ENCODE measurements at places on chromosomes 5 and 9. TPM values are rescaled to one million over a fixed set of nuclear protein-coding genes. Genes with fewer than 3 reads are reported as not detected.

GRCh38 chr5:58453306-58453705 lies 6.6 kb downstream of the PLK2 start:
- H3K27ac ChIP-seq = no peak overlapping the region
- no peak overlapping the region for H3K4me3 ChIP-seq
- no peak for DNase-seq
- H3K4me1 ChIP-seq = no peaks in the 10 kb centered on the region
- no peaks in the 10 kb centered on the region for H3K27me3 ChIP-seq

DNA sequence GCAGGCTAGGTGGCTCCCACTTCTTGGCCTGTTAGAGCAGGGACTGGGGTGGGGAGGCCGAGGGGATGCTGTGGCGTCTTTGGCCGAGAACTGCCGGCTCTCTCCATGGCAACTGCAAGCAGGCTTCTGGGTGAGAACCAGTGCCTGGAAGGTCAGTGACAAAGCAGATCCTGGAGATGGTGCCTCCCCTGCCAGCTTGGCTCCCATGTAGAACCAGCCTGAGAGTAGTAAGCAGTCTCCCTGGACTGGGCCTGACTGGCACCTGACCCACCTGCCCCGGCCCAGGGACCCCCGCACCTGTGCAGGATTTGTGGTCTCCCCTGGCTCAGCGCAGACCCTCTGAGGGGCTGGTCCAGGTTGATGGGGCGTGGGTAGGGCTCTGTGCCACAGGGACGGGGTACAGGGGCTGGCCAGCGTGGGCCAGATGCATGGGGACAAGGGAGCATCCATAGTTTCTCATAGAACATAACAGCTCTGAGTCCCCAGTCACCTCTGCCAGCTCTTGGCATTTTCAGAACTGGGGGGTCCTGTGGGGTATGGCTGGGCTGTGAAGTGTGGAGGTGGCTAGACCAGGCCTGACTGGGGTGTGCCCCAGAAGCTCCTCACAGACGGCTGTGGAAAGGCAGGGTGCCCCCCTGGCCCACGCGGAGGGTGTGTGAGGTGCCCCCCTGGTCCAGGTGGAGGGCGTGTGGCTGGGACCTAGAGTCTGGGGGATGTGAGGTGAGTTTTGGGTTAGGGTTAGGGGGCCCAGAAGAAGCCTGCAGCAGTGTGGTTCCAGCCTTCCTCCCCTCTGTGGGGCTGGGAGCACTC lies 22.2 kb downstream of the CACNA1B start:
- no peak overlapping the region for H3K4me3 ChIP-seq
- H3K27ac ChIP-seq = no peak overlapping the region

- H3K27ac ChIP-seq = no peak overlapping the region
- no peaks in the 10 kb centered on the region for H3K4me1 ChIP-seq
- H3K36me3 ChIP-seq = no peaks in the 10 kb centered on the region
- no peak for DNase-seq
- no peaks in the 10 kb centered on the region for H3K27me3 ChIP-seq
Observed at GRCh38 chr5:34847056-34847455, 8.1 kb downstream of the TTC23L start.

The FOXI1 gene
- total RNA-seq = not detected

DNA sequence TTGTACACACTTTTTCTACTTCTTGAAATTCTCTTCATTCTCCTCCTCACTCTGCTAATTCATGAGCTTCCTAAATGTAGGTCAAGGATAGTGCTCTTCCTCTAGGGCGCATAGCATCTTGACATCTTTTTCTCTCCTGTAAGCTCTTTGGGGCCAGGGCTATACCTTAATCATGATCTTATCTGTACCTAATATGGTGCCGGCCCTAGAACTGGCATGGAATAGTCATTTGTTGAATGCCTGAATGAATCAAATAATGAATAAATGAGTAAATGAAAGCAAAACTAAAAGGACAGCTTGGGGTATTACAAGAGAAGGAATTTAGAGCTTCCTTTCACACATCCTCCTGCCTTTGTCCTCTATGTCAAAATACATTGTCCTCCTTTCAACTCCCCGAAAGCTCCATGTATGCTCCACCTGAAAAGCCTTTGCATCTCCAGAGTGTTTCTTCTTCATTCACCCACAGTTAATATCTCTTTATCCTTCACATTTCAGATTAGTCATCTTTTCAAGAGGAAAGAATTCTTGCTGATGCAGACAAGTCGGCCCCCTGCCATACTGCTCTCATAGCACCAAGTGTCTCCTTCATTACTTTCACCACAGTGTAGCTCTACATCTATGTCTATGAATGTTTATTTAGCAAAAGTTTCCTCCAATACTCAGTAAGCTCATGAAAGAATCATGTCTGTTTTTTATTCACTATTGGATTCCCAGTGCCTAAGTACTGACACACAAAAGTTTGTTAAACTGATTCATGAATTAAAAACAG lies 16.4 kb upstream of the PPP2R2B start:
- H3K36me3 ChIP-seq = no peaks in the 10 kb centered on the region
- no peak for DNase-seq
- no peaks in the 10 kb centered on the region for H3K27me3 ChIP-seq
- H3K4me1 ChIP-seq = no peaks in the 10 kb centered on the region

The GCNT4 gene
- 0.41 TPM for total RNA-seq

The ITGA1 gene
- total RNA-seq = 13.2 TPM

- no peaks in the 10 kb centered on the region for H3K4me1 ChIP-seq
- no peaks in the 10 kb centered on the region for H3K27me3 ChIP-seq
- peaks cover 3% of the 10 kb centered on the region for H3K36me3 ChIP-seq
- H3K4me3 ChIP-seq = no peak overlapping the region
Observed at GRCh38 chr5:34899066-34899465, 16.2 kb downstream of the RAD1 start.

DNA sequence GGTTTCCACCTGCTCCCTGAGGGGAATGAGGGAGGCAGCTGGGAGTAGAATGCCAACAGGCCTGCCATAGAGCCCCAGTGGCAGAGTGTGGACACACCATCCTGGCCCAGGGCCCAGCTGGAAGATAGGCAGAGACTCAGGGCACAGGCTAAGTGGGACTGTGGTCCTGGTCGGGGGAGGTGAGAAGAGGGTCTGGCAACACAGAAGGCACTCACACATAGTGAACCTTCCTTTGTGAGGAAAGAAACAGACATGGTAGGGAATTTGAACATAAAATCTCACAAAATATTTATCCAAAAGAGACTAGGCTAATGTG lies 41.2 kb downstream of the WDR36 start:
- no peaks in the 10 kb centered on the region for H3K27me3 ChIP-seq
- no peaks in the 10 kb centered on the region for H3K4me1 ChIP-seq
- DNase-seq = no peak
- H3K27ac ChIP-seq = no peak overlapping the region
- no peak overlapping the region for H3K4me3 ChIP-seq

DNA sequence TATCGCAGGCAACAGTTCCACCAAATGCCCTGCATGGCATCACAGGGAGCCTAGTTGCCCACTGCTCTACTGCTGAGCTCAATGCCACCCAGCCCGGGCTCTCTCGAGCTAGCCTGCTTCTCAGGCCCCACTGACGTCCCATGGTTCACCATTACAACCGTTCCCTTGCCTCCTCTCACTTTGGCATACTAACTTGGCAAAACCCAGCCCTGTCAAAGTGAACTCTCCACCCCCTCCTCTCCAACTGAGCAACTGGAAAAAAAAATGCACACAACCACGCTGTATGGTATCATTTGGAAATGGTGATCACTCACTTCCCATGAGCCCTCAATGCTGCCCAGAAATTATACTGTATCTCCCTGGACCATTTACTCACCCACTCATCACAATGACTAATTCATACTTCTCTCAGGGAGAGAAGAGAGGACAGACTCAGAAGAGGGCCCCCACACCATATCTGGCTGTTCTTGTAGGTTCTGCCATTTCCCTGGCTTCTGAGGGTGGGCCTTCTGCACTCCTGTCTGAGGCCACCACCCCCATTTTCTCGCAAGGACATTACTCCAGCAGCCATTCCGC lies 51.4 kb upstream of the RARS1 start:
- H3K4me3 ChIP-seq = no peak overlapping the region
- H3K36me3 ChIP-seq = no peaks in the 10 kb centered on the region
- DNase-seq = no peak
- no peak overlapping the region for H3K27ac ChIP-seq

The DPYSL3 gene
- 56.2 TPM for total RNA-seq

DNA sequence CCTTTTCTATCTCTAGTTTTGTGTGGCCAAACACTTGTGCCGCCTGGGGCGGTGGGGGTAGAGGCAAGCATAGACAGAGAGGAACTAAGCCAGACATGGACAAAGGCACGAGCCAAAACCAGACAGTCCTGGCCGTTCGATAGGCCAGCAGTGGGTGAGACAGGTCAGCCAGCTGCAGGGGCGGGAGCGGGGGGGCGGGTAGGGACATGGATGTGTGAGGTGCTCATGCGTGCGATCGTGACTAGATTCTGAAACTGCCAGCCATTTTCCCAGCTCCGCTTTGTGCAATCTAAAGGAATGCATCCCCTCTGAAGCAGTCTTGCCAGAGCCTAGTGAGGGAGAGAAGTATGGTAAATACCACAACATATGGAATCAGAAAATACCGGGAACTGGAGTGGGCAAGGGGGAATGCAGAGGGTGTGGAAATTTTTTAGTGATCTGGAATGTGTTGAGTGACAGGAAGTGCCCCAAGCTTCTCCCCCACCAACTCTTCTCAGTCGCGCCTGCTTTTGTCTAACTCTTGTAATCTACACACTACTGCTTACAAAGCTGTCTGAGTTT lies 111.9 kb downstream of the NR6A1 start:
- DNase-seq = peak; percentile 76
- H3K4me1 ChIP-seq = peaks cover 19% of the 10 kb centered on the region
- peak overlapping the region; percentile 59 for H3K4me3 ChIP-seq
- peak overlapping the region; percentile 74 for H3K27ac ChIP-seq
- no peaks in the 10 kb centered on the region for H3K36me3 ChIP-seq

- H3K27me3 ChIP-seq = no peaks in the 10 kb centered on the region
- H3K27ac ChIP-seq = no peak overlapping the region
- H3K4me3 ChIP-seq = no peak overlapping the region
- peak; percentile 82 for DNase-seq
- H3K36me3 ChIP-seq = no peaks in the 10 kb centered on the region
Observed at GRCh38 chr9:34547960-34548611, 25.3 kb upstream of the ENHO start.

DNA sequence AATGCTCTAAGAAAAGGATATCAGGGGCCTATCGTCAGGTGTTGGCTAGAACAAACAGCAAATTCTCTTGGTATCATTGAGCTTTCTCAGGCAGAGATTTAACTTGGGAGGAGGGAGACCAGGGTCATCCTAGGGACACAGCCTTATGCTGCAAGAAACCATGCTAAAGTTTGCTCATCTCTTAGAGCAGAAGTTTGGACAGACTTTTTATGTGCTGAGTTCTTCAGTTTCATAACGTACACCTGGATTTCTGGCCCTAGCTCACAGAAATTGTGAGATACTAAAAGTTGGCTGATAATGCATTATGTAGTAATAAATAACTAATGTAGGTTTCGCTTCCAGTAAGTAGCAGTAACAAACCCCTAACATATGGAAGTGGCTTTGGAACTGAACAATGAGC lies 1359.8 kb upstream of the CDH9 start:
- no peak for DNase-seq
- H3K4me1 ChIP-seq = no peaks in the 10 kb centered on the region
- no peaks in the 10 kb centered on the region for H3K36me3 ChIP-seq

DNA sequence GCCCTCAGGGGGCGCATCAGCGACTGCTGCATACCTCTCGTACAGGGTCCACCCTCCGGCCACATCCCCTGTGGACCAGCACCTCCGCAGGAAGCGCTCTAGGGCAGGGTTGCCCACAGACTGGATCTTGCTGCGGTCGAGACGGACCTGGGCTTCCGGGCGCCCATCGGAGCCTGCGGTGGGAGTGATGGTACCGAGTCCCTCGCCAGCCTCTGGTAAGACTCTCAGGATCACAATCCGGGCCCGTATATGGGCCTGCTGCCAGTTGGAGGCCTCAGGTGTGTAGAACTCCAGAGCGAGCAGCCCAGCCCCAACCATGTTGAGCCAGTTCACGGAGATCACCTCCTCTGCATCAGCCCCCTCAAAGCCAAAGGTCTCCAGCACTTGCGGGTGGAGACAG lies 323.0 kb downstream of the ANXA1 start:
- H3K36me3 ChIP-seq = no peaks in the 10 kb centered on the region
- H3K27ac ChIP-seq = no peak overlapping the region
- DNase-seq = no peak
- no peak overlapping the region for H3K4me3 ChIP-seq

DNA sequence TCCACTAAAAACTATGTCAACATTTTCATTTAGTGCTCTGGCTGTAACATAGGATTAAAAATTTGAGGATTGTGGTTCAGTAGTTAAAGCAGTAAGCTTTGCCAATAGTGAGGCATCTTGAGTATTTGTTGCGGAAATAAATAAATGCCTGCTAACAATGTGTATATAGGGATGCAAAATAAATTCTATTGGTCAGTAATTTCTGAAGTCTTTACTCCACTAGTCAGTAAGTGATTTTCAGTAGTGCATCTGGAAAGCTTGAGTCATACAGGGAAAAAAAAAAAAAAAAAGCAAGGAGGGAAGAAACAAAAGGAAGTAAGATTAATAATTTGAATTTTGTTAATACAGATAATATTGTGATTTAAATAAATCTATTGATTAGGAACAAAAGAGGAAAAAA lies 21.0 kb downstream of the NIPBL start:
- no peaks in the 10 kb centered on the region for H3K36me3 ChIP-seq
- H3K27me3 ChIP-seq = no peaks in the 10 kb centered on the region
- DNase-seq = no peak
- H3K4me3 ChIP-seq = no peak overlapping the region
- H3K27ac ChIP-seq = no peak overlapping the region
- H3K4me1 ChIP-seq = no peaks in the 10 kb centered on the region

DNA sequence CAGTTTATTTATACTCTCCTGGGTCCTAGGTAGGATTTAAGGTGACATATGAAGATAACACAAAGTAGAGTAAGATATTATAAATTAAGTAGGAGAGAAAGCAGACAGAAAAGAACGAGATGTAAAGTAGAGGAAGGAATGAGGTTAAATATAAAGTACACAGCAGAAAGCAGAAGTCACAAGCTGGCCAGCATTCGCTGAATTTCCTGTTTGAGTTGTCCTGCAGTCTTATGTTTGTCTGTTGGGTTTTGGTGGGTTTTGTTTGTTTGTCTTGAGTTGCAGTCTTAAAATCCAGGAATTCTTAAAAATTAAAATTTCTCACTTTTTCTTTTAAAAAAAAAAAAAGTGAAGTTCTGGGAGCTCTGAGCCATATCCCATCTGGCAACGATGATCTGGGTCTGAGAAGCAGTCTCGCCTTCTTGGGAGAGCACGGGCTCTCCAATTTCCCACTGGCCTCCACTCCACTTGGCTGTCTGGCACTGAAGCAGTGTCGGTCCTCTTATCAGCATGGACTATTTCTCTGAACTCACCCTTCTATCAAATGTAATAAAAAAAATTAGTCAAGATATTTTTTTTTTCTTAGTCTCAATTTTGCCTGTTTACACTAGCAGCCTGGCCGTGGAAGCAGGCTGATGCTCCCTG lies 2.0 kb downstream of the S100Z start:
- H3K27ac ChIP-seq = peak overlapping the region; percentile 16
- H3K36me3 ChIP-seq = no peaks in the 10 kb centered on the region
- H3K27me3 ChIP-seq = no peaks in the 10 kb centered on the region

GRCh38 chr5:1515921-1516571 lies 7.7 kb downstream of the LPCAT1 start:
- no peak overlapping the region for H3K4me3 ChIP-seq
- peaks cover 6% of the 10 kb centered on the region for H3K4me1 ChIP-seq
- H3K27ac ChIP-seq = no peak overlapping the region
- H3K36me3 ChIP-seq = peaks cover 15% of the 10 kb centered on the region

All from right atrium auricular region (tissue), 2 donors.